ENCODE measurements at places on chromosomes 3 and 15.

- no peak for DNase-seq
These were observed 112.8 kb downstream of the LPP start for GRCh38 chr3:188266562-188267274.

- DNase-seq = no peak
These were observed 63.2 kb downstream of the ASTE1 start for GRCh38 chr3:130963444-130963843.

- DNase-seq = no peak
These were observed 83.2 kb downstream of the DZIP3 start for GRCh38 chr3:108672701-108673100.

DNA sequence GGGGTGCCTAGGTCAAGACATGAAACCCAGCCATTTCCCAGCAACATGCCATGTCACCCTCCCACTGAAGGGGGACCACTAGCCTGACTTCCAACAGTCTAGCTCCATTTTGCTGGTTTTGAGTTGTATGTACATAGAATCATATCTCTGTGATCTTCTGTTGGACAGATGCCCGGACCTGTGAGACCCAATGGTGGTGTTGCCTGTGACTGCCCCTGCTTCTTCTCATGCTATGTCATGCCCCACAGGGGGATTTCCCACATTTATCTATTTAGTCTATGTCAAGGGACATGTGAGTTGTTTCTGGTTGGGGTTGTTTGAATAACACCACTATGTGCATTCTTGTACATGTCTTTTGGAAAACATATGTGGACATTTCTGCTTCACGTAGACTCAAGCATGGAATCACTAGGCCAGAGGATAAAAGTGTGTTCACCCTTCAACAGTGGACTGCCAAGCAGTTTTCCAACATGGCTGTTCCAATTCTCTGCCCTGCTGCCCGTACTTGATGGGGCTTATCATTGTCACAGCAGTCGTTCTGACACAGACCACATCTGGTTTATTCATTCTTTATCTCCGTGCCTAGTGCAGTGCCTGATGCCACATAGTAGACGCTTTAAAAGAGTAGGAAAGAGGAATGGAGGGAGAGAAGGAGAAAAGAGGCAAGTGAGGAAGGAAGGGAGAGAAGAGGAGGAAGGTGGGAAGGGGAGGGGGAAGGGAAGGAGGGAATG is 114.4 kb downstream of the TPRA1 start:
- DNase-seq = no peak

- no peak for DNase-seq
These were observed 22.0 kb downstream of the GASK1A start for GRCh38 chr3:43001094-43001553.

DNA sequence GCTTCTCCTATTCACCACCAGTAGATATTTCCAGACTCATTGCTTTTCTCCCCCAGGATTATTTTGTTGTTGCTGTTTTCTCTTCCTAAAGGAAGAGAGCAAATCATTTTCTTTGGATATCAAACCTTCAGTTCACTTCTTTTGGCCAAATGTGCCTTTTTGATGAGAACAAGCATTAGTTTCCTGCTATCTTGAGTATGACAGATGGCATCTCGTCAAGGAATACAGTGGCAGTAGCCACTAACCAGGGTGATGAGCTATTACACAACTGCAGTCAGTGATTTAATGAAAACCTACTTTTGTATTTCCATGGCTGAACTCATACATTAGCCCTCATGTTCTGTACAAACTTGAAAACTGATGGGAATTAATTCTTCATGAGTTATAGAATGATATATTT is 354.6 kb downstream of the CADM2 start:
- DNase-seq = no peak

DNA sequence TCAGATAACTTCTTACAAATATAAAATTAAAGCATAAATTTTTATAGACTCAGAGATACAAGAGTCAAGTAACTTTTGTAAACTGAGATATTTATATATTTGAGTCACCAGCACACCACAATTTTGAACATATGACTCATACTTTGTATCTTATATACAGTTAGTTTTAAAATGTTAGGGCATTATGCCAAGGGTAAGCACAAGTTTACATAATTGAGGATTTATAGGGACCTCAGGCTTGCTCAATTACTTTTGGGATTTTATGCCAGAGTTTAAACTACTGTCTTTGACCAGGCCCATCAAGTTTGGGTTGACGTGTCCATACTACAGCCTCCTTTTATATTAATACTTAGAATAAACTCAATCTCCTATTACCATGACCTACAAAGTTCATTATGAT is 7.4 kb upstream of the FGF7 start:
- DNase-seq = no peak

GRCh38 chr3:160618363-160618762 is 53.0 kb upstream of the KPNA4 start:
- DNase-seq = no peak

DNA sequence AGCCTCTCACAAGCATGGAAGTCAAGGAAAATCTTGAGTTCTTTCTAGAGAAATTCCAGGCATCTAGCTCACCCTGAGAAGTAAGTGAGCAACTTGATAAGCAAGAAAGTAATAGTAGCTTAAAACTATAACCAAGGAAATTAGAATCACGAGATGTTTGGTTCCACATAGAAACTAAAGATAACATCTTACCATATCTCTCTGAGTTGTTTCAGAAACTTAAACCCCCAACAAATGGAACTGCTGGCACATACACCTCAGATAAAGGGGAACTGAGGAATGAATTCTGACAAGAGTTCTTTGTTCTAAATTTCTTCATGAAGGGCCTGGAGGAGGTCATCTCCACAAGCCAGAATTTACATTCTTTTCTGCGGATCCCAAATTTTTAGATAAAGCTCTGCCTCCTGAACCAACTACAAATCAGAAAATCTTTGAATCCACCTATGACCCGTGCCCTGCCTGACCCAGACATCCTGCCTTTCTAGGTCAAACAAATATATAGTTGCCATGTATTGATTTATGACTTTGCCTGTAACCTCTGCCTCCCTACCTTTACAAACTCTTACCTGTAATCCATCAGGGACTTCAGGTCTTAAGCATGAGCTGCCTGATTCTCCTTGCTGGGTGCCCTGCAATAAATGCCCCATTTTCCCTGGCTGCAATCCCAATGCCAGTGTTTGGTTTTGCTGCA is 26.4 kb upstream of the ABHD17C start:
- DNase-seq = no peak

GRCh38 chr3:135860761-135861160 is 104.8 kb upstream of the PPP2R3A start:
- DNase-seq = no peak

DNA sequence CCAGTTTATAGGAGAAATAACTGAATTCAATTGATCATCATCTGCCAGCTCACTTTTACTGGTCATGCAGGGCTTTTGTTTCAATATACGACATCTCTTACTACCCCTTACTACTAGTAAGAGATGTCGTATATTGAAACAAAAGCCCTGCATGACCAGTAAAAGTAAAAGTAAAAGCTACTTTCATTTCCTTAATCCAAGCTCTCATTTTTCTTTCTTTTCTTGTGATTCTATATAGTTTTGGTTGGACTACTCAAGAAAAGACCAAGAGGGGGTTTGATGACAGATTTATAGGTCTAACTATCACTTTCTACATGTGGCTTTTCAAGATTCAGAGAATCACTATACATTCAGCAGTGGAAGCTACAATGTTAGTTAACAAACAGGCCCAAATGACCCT is 1237.3 kb downstream of the ROBO2 start:
- DNase-seq = no peak

GRCh38 chr3:58084788-58085543 is 76.7 kb downstream of the FLNB start:
- no peak for DNase-seq

- DNase-seq = no peak
These were observed 53.2 kb downstream of the ACAD9 start for GRCh38 chr3:128932516-128933212.

GRCh38 chr15:91549581-91549980 is 303.9 kb upstream of the SLCO3A1 start:
- DNase-seq = peak; percentile 64

GRCh38 chr15:101657968-101658784 is 6.0 kb upstream of the TM2D3 start:
- no peak for DNase-seq

- DNase-seq = no peak
These were observed 114.0 kb downstream of the FOXB1 start for GRCh38 chr15:60118146-60118545.

DNA sequence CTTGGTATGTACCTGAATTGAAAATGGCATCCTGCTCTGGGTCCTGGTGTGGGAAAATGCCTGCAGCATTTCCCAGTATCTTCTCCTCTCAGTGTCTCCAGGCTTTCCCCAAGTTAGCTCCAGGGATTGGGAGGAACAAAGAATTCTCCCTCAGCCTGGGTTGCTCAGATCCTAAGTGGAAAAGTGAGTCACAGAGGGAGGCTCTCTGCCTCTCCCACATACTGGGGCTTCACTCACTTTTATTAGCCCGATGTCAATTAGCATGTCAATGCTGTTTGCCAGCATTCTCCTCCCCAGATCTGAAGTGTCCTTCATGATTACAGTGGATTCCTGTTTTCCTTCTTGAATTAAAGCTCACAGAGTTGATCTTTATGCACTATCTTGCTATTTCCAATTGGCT is 655.0 kb downstream of the EPHA3 start:
- no peak for DNase-seq

GRCh38 chr3:189659571-189659970 is 28.4 kb downstream of the TP63 start:
- DNase-seq = no peak

DNA sequence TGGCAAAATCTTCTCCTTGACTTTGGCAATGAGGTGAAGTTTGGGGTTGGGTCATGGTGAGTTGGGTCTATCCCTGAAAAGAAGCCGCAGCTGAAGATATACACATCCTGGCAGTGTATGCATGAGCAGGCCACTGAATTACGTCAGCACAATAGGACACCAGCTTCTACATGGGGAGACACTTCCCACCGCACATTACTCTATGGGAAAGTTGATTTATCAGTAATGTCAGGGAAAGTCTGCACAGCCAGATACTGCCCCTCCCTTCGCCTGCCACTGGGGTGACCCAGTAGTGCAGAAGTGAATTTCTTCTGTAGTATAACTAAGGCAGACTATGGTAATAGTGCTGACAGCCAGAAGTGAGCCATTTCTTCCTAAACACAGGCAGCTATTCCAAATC is 245.0 kb downstream of the NTRK3 start:
- DNase-seq = no peak

GRCh38 chr3:135237371-135238143 is 442.5 kb downstream of the EPHB1 start:
- peak; percentile 38 for DNase-seq

- no peak for DNase-seq
These were observed 7.4 kb downstream of the COL7A1 start for GRCh38 chr3:48587686-48588085.

DNA sequence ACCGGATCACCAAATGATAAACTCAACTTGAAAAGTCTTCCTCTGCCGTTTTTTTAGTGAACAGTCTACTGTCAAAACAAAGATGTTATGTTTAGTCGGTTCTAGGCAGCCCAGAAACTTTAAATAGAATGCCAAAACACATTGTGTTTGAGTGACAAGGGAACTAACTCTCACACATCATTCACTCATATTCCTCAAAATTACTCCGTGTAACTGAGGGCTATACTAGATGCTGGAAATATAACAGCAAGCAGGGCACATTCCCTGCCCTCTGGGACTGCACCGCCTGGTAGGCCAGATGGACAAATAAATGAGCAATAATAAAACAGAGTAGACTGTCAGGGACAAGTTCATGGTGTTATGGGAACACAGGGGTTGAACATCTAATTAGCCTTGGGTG is 251.4 kb downstream of the MAGI1 start:
- no peak for DNase-seq

- no peak for DNase-seq
These were observed 46.2 kb downstream of the IGSF11 start for GRCh38 chr3:118988198-118989130.

DNA sequence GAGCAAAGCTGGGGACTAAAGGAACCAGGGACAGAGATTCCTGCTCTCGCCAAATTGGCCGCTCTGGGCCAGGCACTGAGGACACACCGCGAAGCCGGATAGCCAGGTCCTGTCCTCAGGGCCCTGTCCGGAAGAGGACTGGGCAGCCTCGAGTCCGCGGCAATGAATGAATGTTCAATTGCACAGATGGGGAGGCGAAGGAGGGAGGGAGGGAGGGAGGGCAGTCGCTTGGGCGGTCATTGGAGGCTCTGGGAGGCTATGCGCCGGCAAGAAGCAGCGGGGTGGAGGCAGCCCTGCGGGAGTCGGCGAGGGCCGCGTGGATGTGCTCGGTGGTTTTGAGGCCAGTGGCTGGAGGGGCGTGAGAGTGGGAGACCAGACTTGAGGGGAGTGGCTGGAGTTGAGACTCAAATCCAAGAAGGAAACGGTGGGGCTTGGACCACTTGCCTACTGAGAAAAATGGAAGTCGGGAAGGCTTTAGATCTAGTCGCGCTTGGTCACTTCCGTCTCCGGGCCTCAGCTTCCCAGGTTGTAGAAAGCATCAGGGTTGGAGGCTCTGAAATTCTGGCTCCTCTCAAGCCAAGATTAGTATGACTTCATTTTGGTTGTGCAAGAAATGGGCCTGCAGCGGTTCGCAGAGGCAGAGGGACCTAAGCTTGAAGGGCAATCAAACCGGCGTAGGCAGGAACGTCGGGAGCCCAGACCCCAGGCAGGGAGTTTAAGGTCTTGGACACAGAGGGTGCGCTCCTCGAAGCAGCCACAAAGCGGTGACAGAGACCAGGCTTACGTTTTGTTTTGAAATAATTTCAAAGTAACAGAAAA is 21.1 kb upstream of the PLXND1 start:
- peak; percentile 87 for DNase-seq

GRCh38 chr3:62873761-62874710 is 1.2 kb downstream of the CADPS start:
- no peak for DNase-seq

DNA sequence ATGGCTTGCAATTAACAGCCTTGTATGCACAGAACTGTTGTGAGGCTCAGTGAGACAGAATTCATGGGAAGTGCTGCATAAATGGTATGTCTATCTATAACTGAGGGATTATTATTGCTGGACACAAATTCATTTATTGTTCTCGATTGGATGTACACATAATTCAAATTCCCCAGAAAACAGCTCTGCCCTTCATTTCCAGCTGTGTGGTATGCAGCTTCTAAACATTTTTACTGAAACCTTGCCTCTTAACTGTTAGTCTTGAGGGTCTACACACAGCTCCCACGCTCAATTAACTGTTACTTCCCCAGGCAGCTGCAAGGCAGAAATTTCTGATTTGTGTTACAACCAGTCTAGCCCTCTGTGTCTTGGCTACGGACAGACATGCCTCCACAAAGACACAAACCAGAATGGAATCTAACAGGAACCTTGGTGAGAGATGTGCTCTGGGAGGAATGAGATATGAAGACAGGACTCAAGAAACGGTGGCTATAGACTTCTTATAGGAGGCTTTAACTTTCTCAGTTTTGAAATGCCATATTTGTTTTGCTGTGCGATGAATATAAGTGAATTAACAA is 139.7 kb upstream of the TBL1XR1 start:
- DNase-seq = no peak

GRCh38 chr3:123523023-123523412 is 61.8 kb downstream of the HACD2 start:
- DNase-seq = peak; percentile 12

DNA sequence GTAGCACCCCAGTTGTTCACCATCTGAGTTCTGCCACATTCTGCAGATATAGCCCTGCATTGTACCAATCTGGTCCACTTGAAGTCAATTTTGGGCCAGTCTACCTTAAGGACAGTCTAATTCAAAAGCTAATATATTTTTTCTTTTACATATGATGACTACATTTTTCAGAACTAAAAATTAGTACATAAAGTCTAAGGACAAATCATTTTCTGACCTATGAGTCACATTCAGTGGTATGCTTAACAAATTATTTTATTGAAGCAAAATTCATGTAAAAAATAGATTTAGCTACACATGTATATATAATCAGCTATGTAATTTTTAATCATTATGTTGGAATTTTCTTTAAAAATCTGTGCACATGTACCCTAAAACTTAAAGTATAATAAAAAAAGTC is 52.1 kb upstream of the IL12A start:
- DNase-seq = no peak

All from HL-60 (cell line).